Nasal cavity respiratory epithelium epithelial cell of viscerocranial mucosa (primary cell): ENCODE measurements at places on chromosomes 5 and 9. TPM values are rescaled to one million over a fixed set of nuclear protein-coding genes. Genes with fewer than 3 reads are reported as not detected.

Gene TEX48
- not detected in 2 replicates for total RNA-seq

Gene THBS4
- total RNA-seq, result 0.68 and 1.00 TPM in 2 replicates

Gene GRIA1
- under 0.01 TPM in 1 of 2 replicates, not detected in the other for total RNA-seq

Gene FAM174A
- total RNA-seq, result 44.1 and 45.8 TPM in 2 replicates

Gene CNTLN
- total RNA-seq, result 1.4 and 3.3 TPM in 2 replicates

Gene C9orf153
- 0.34 and 0.64 TPM in 2 replicates for total RNA-seq

Gene WWC1
- 27.7 and 45.8 TPM in 2 replicates for total RNA-seq

Gene CCDC192
- not detected in 2 replicates for total RNA-seq

Gene ANP32B
- total RNA-seq, result 13.0 and 29.1 TPM in 2 replicates

Gene C5orf46
- total RNA-seq, result not detected in 2 replicates

Gene SCGB3A2
- total RNA-seq, result not detected in 2 replicates

Gene CENPH
- 2.9 and 6.2 TPM in 2 replicates for total RNA-seq

Gene SLC25A48
- total RNA-seq, result not detected in 2 replicates

Gene MTX3
- 29.7 and 34.9 TPM in 2 replicates for total RNA-seq

Gene IFNK
- total RNA-seq, result not detected in 2 replicates

Gene PLAC8L1
- 0.14 TPM in 1 of 2 replicates, not detected in the other for total RNA-seq

Gene KLHL3
- 1.7 and 2.9 TPM in 2 replicates for total RNA-seq

Gene BTNL8
- total RNA-seq, result not detected in 2 replicates

Gene SMIM3
- 12.5 and 14.7 TPM in 2 replicates for total RNA-seq

Gene MBLAC2
- 4.4 and 7.3 TPM in 2 replicates for total RNA-seq

Gene TICAM2
- under 0.01 and 0.50 TPM in 2 replicates for total RNA-seq

Gene ACTBL2
- total RNA-seq, result 0.50 TPM in 1 of 2 replicates, not detected in the other
